ENCODE measurements at places on chromosomes 16 and 17. TPM values are rescaled to one million over a fixed set of nuclear protein-coding genes. Genes with fewer than 3 reads are reported as not detected.

CDRT15 gene
- total RNA-seq, result not detected

MT1F gene
- not detected for total RNA-seq

INCA1 gene
- total RNA-seq, result 0.28 TPM

TAF15 gene
- total RNA-seq, result 90.1 TPM

GRCh38 chr16:28110479-28110878 lies 47.0 kb upstream of the GSG1L start:
- no peak overlapping the region for H3K4me3 ChIP-seq
- H3K27me3 ChIP-seq, result no peaks in the 10 kb centered on the region
- no peak for DNase-seq
- H3K27ac ChIP-seq, result no peak overlapping the region

DNA sequence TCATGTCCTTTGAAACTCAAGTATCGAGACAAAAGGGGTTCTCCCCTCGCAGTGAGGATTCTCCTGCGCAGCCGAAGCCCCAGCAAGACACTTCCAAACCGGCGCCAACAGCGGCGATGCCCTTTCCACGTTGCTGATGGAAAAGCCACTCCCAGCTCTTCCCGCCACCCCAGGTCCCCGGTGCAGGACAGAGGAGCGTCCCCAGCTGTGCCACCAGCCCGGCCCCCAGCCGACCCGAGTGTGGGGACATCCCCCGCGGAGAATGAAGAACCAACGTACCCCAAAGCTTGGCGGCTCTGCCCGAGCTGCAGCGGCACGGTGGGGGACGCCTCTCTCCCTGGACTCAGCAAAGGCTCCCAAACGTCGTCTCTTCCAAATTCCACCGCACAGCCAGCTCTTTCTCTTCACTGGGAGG lies 573 bp downstream of the CHST6 start:
- peaks cover 19% of the 10 kb centered on the region for H3K4me1 ChIP-seq
- H3K27me3 ChIP-seq, result peaks cover 8% of the 10 kb centered on the region
- no peak overlapping the region for H3K27ac ChIP-seq
- H3K4me3 ChIP-seq, result peak overlapping the region; percentile 77
- DNase-seq, result no peak

DNA sequence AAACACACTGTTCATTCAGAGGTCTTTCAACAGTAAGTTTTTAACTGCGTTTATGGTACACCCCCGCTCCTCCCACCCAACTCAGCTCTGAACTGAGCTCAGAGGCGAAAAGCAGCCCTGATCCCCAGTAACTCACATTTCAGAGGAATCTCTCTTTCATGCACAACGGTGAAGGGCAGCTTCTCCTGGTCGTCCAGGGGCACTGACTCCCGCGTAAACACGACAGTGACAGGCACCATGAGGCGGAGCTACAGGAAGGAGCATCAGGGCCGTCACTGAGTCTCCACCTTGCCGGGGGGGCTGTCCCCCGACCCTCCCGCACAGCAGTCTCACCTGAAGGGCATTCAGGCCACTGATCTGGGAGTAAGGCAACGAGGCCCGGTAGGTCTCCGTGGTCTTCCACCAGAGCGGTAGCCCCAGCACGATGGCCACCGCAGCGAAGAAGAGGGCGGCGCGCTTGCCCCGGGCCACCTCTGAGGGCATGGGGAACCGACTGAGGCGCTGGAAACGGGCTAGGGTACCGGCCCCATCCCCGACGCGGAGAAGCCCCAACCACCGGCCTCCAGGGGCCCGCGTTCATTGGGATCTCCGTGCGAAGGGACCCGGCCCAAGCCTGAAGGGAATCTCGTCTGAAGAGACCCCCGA lies 486 bp downstream of the PIGS start:
- H3K27me3 ChIP-seq, result peaks cover 24% of the 10 kb centered on the region
- H3K4me1 ChIP-seq, result peaks cover 7% of the 10 kb centered on the region
- DNase-seq, result peak; percentile 58
- H3K27ac ChIP-seq, result no peak overlapping the region

DNA sequence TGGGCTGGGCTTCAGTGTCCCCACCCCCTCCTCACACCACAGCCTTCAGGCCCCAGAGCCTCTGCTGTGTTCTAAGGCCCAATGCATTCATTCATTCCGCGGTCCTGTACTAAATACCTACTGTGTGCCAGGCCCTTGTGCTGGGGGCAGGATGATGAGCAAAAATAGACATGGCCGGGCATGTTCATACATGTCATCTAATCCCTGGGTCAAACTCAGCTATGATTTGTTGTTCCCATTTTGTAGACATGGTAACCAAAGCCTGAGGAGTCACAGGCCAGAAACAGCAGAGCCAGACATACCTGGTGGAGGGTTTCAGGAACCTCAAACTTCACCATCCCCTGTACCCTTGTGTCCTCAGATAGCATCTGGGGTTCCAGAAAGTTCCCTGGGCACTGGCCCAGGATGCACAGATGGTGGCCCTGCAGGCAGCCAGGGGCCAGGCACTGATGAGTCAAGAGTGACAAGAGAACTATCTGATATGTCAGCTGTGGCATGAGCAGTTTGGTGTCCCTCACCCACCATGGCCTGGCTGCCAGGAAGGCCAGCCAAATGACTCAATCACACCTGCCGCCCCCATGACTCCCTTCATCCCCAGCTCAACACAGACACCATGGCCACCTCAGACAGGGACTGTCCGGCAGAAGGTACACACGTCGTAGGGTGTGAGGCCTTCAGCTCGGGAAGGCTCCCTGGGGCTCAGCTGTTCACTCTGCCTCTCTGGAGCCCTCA lies 2.7 kb upstream of the RRAD start:
- H3K4me3 ChIP-seq, result no peak overlapping the region
- H3K27ac ChIP-seq, result no peak overlapping the region
- DNase-seq, result no peak
- no peaks in the 10 kb centered on the region for H3K4me1 ChIP-seq
- no peaks in the 10 kb centered on the region for H3K36me3 ChIP-seq

Measured in neural progenitor cell (in vitro differentiated cells).